Activated effector memory CD4-positive, alpha-beta T cell treated with Interleukin-2 at 50 U/mL for 16 hours (primary cell): ENCODE measurements at places on chromosomes 2 and 18.

DNA sequence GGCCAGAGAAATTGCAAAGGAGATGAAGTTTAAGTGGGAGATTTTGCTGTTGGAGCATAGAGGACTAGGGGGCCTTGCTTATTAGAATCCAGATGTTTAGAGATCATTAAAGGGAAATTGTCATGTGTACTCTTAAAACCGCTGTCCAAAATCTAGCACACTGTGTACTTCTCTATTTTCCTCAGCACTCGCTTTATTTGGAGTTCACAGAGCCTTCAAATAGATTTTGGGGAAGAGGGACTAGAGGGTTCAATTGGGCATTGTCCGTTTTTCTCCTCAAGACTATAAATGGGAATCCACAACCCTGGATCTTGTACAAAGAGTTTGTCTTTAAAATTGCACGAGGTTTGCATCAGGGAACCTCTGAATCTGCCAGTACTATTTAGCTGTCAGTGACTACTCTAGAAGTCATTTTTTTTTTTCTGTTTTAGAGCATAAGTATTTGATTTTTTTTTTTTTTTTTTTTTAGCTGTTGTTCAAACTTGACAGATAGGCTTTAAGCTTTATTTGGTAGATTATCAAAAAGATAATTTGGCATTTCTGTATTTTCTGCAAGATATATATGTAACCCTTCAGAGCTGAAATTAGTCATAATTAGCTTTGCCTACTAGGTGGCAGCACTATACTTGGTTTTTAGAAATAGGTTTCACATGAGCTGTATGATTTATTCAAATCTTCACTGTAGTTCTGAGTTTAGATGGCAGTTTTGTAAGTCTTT, 14.2 kb downstream of the PMS1 start:
- no peak for DNase-seq

DNA sequence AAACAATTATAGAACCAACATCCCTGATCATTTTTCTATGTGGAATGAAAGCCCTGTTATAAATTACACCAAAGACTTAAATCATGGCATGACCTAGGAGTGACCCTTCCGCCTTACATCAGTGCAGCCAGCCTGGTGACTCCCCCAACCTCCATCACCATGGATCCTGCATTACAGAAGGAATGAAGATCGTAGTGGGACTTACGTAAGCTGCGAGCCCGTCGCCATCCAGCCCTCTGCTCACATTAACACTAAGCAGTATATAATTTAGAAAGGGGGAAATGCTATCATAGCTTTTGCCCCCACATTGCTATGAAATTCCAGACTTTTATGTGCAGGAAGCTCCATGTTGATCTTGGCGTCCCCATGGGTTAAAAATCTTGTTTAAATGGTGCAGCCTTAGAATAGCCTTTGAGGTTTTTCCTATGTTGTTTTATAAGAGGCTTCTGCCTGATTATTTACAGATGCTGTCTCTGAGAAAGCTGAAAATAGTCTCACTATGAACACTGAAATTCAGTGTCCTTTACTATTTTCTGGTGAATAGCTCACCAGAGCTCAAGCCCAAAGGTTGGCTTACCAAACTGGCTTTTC, 76.3 kb downstream of the COLEC12 start:
- no peak for DNase-seq

GRCh38 chr2:110143982-110144381, 28.4 kb upstream of the MALL start:
- no peak for DNase-seq

- no peak for DNase-seq
Measured at GRCh38 chr2:133377599-133377998, 190.7 kb downstream of the NCKAP5 start.

DNA sequence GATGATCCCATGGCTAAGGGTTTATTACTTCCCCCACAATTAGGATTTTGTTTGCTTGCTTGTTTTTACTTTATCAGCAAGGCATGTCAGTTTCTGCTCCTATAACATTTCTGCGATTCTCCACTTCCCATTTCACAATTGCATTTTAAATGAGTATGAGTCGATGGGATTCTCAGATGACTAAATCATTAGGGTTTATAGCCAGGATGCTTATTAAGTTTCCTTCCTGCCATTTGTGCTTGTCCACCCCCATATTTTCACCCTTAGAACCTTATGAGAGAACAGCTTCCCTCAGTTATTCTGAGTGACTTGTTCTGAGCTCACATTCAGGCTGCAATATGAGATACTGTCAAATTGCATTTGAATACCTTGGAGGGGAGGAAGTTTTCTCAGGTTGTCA, 37.9 kb upstream of the C1GALT1C1L start:
- DNase-seq: no peak

GRCh38 chr18:22349317-22349898, 68.3 kb downstream of the CTAGE1 start:
- DNase-seq: no peak

DNA sequence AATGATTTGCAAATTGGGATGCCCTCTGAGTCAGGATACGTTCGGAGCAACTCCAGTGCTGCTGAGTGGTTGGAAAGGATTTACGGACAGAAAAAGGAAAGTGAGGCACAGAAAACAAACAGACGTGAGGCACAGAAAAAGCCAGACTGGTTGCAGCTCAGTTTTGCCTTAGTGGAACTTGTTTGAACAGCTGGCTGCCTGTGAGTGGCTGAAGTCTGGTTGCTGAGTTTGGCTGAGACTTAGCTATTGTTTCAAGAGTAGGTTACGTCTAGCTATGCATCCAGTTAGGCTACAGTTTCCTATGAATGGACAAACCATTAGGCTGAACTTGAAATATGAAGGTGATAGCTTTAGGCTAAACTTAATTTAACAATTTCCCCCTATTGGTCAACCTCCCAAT, 256.6 kb downstream of the VAPA start:
- no peak for DNase-seq

DNA sequence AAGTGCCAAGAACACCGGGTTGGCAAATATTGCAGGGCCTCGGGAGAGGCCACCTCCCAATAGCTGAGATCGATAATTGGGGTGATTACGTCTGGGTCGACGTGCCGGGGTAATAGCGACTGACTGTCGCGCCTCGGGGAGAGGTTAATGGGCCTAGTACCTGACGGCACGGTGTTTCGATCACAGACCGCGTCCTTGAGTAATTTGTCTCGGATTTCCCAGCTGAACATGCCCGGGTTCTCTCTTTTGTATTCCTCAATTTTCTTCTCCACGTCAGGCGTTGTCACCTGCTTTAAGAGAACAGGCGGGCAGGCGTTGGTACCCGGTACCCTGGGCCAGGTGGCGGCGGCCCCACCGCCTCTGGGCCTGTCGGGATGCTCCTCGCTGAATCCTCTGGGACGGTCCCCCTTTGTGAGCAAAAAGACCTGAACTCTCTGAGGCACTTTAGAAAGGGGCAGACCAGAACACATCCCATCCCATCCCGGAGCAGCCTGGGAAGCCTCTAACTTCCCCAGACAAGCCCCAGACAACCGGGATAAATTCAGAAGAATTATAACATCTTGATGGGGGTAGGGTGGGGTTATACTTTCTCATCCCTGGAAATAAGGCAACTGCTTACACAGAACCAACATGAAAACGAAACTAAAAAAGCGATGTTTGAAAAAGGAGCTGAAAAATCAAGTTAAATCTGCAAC, 3.3 kb downstream of the PAX3 start:
- DNase-seq: no peak

GRCh38 chr18:79523736-79524180, 128.0 kb downstream of the NFATC1 start:
- DNase-seq: peak; percentile 49

DNA sequence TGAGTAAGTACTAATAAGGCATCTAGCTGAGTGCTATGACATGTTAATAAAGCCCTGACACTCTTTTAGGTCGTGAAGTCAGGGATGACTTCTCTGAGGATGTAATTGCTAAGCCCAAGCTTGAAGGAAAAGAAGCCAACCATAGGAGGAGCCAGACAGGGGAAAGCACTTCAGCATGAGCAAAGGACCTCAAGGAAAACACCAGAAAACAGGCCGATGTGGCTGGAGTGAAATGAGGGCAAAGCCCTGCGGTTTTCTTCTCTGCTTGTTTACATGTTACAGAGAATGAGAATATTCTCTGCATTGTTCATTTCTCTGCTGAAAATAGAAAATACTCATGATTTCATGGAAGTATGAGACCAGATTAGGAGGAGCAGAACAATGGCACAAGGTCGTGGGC, 112.5 kb upstream of the ARHGAP28 start:
- no peak for DNase-seq

DNA sequence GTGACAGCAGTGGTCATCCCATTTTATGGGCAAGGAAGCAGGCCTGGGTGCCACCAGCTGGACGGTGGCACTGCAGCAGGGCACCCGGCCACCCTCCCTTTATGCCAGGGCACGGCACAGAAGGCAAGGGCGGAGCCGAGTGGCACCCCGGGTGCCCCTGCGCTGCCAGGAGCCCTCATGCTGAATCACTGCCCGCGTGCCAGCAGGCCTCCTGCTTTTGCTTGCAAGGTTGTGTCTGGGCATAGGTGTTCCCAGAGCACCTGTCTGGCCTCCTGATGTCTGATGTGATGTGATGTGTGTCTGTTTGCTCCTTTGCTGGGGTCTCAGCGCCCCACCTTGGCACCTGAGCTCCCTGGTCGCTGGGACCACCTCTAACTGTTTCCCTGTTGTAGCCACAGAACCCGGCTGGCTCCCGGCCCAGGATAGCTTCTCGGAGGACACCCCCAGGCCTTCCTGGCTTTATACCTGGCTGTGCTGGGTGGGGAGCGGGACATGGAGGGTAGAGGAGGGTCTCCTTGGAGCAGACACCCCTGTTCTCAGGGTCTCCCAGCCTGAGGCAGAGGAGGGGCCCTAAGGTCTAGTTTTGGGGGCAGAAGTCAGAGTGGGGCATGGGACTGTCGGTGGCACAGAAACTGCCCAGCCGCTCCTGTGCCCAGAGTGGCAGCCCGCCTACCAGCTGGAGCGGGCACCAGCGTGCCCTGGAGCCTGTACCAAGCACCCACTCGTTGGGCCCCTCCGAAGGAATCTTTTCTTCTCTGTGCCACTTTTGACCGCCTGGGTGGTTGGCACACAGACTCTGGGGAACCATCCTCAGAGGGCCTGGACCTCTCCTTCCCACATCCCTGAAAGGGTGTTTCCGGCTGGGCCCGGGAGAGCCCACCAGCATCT, 3.6 kb downstream of the GPC1 start:
- DNase-seq: no peak

GRCh38 chr2:12502759-12503158, 214.0 kb upstream of the TRIB2 start:
- no peak for DNase-seq

DNA sequence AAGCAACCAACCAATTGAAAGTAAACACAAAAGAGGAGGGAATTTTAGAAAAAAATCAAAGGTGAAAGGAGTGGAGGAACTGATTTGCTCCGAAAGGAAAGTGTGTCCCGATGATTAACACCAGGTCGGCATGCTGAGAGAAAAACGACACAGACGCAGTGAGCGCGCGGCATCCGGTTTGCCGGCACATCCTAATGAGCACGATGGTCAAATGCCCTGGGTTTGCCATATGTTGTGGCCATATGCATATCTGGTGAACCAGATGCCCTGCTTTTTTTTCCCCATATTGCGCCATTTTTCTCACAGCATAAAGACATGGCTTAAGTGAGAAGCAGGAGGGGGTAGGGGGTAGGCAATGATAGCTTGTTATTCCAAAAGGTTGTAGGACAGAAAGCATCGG, 626.7 kb downstream of the BCL11A start:
- DNase-seq: no peak

- no peak for DNase-seq
Measured at GRCh38 chr2:117820444-117820843, 6.0 kb downstream of the DDX18 start.

GRCh38 chr2:177721087-177721486, 328.5 kb downstream of the AGPS start:
- DNase-seq: no peak

DNA sequence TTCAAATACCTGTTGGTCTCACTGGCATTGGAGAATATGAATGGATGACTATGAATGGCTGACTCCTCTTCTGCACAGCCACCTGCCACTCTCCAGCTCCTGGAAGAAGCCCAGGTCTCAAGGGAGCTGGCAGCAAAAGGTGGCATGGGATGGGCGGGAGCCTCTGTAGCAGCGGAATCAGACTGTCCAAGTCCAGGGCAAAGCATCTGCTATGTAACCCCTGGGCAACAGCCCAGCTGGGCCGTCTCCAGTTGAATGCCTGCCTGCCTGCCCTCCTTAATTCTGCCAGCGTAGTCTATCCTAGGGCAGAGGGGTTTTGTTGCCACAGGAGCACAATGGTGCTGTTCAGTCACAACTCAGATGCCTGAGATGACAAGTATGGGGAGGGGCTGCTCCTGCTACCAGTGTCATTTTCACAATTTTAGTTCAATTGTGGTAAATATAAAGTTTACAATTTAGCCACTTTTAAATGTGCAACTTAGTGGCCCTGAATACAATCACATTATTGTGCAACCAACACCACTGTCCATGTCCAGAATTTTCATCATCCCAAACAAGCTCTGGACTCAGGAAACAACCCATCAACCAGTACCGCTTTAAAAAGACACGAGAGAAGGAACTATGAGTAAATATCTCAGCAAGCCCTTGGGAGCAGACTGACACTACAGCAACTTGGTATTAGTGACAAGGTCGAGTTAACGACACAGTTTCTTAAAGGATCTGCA, 115.2 kb downstream of the MYO5B start:
- DNase-seq: no peak

DNA sequence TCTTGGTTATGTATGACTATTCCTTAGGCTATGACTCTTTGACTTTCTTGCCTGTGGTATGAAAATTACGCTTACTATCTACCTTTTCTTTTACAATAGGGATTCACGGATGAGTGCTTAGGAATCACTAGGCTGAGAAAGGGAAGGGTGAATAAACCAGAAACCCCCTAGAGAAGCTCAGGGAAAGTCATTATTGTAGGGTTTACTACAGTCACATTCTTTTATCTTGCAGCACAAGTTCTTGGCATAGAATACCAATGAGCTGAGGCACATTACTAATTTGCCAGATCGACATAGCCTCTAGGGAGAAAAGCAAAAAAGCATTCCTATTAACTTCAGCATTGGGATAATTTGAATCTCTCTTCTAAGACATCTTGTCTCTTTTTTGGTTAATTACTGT, 103.3 kb downstream of the ST6GAL2 start:
- no peak for DNase-seq

DNA sequence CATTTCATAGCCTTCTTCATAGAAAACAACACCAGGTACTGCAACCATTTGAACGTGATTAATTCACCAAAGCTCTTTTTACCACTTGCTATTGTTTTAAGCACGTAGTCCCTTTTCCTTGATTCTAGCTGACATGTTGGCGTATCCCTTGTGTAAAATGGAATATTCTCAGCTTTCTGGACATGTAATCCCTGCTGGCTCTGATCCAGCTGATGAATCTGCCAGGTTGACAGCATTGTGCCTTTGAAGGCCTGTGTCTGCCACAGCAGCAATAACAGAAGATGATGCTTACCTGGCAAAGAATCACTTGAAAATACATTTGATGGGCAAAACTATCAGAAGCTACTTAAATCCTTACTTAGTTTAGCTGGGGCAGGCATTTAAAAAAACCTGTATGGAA, 81.0 kb upstream of the CCDC150 start:
- no peak for DNase-seq

DNA sequence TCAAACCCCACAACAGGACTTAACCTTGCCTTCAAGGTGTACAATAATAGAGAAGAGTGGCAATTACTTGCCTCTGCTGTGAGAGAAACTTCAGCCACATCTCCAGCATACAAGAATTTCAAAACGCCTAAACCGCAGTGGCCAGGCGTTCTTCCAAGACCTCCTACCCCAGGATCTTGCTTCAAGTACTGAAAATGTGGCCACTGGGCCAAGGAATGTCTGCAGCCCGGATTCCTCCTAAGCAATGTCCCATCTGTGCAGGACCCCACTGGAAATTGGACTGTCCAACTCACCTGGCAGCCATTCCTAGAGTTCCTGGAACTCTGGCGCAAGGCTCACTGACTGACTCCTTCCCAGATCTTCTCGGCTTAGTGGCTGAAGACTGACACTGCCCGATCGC, 2.8 kb upstream of the CYB5A start:
- no peak for DNase-seq
